ENCODE measurements at places on chromosomes 1 and 21. TPM values are rescaled to one million over a fixed set of nuclear protein-coding genes. Genes with fewer than 3 reads are reported as not detected.

The CYP4X1 gene
- total RNA-seq = not detected

The FAM177B gene
- not detected for total RNA-seq

The GCSAML gene
- 2.2 TPM for total RNA-seq

The SPRR2A gene
- total RNA-seq = not detected

The RHCE gene
- not detected for total RNA-seq

The HTR1D gene
- not detected for total RNA-seq

The TEKT2 gene
- 0.30 TPM for total RNA-seq

The CR1 gene
- 28.3 TPM for total RNA-seq

The LMX1A gene
- not detected for total RNA-seq

The KRTAP26-1 gene
- not detected for total RNA-seq
